Mesenteric fat pad (tissue), 1 donor: ENCODE measurements at places on chromosomes 5 and 9. TPM values are rescaled to one million over a fixed set of nuclear protein-coding genes. Genes with fewer than 3 reads are reported as not detected.

Gene SLC27A6
- total RNA-seq, result not detected

Gene TAF1L
- total RNA-seq, result not detected

Gene LCP2
- total RNA-seq, result 52.4 TPM

Gene ARL14EPL
- not detected for total RNA-seq

Gene MAPK9
- 35.0 TPM for total RNA-seq

Gene LYRM7
- 7.7 TPM for total RNA-seq

Gene CBY3
- not detected for total RNA-seq

Gene ZCCHC7
- 19.4 TPM for total RNA-seq

GRCh38 chr9:134391319-134392231, 65.3 kb downstream of the RXRA start:
- no peak for DNase-seq

- DNase-seq, result no peak
Measured at GRCh38 chr9:93200989-93201334, 17.0 kb downstream of the WNK2 start.

DNA sequence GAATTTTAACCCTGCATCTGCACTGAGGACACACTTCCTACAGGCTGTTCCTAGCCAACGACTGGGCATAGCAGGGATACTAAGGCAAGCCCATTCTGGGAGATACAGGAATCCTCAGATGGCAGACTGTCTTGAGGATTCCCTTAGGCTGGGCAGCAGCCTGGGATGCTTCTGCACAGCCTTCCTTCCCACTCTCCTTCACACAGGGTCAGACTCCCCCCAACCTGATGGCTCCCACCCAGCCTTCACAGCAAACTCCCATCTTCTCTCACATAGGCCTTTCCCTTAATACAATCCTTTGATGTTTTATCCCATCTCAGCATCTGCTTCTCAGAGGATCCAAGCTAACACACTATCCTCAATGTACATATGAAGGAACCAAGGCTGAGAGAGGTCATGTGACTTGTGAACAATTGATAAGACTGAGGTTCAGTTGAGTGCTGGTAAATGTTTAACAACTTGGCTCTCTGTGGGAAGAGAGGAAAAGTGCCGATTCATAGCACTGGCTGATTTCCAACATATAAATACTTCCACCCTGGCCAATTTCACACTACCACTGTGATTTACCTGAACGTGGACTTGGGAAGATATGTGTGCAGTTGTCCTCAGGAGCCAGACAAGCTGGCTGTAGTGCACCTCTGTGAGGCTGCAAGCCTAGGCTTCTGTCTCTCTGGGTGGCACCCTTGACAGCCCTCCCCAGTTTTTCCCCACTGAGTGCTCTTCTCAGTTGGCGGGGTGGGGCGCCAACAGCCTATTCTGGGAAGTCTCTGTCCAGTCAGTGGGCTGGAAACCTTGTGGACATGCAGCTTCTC, 120.2 kb upstream of the TRIM32 start:
- DNase-seq, result no peak

DNA sequence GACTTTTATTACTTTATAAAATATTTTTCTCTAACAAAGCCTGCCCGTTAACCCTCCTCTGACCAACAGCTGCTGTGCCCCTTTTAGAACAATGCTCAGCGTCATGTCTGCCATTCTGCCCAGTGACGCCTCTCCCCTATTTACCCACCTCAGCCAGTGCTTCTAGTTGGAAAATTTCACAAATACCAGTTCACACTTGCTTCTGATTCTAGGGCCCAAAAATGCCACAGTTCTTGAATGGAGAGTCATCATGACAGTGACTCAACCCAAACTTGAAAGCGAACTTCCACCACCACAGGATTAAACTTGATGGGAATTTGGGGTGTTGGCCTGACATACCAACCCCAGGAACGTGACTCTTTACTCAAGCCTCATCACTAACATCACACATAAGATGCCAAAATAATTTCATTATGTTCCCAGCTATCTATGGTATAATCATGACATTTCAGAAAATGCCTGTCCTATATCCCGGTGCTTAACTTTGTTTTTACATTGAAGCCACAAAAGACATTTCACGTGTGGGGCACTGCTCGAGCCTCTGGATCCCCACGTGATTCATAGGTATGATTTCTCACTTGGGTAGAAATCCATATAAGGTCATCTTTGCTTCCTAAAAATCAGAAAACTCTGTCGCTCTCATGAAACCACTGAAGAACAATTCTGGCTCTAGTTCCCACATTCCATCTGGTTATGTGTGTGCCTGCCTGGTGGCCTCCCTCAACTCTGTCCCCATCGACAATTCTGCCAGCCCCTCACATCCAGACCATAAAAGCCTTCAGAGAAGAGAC, 220.9 kb downstream of the ACTL7B start:
- no peak for DNase-seq

DNA sequence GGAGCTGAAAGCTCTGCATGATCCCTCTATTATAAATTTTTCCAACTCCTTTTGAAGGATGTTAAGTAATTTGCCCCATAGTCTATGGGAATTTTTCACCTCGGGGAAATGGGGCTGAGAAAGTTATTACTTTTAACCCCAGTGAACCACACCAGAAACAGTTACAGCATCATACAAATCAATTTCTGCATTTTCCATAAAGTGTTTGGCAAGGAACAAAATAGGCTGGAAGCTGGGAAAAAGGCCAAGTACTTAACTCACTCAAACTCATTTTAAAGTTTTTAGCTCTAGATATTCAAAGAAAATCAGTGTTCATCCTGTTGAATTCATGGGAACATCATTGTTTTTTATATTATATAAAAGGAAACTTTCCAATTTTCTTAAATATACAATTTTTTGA, 160.9 kb downstream of the SH3GL2 start:
- no peak for DNase-seq

GRCh38 chr9:98430535-98431292, 175.3 kb upstream of the TBC1D2 start:
- DNase-seq, result no peak

- no peak for DNase-seq
Measured at GRCh38 chr9:90552317-90552716, 90.3 kb downstream of the DIRAS2 start.

GRCh38 chr5:132471944-132472343, 18.6 kb downstream of the IRF1 start:
- peak; percentile 43 for DNase-seq

DNA sequence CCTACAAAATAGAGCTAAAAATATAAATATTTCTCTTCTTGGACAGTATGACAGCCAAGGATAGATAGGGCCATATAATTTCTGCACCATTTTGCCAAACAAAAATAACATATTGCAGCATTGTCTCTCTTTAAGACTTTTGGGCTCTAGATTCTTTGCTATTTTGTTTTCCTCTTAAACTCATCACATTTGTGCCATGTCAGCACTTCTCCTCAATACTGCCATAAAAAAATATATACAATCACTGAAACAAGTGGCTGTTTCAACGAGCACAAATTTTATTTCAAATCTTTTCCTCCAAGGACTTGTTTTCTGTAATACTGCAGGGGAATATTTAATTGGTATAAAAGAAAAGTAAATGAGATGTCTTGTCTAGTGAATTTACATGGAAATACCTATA, 1570.0 kb upstream of the NUDT12 start:
- no peak for DNase-seq

DNA sequence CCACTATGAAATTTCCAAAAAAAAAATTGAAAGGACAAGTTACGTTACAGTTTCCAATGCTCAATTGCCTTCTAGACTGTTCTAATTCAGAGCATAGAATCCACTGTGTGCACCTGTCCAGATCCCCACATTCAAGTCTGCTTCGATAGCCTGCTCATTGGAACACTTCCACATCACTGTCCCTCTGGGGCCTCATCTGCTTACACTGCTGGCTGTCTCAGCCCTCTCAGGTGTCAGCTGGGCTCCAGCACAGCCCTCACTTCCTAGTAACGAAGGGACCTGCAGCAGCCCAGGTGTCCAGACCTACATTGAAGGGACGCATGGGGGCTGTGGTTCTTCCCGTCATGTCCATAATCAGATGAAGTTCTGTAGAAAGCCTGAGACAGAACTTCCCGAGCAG, 94.3 kb upstream of the EMB start:
- no peak for DNase-seq

GRCh38 chr5:60977956-60978737, 33.1 kb downstream of the NDUFAF2 start:
- DNase-seq, result no peak

- no peak for DNase-seq
Measured at GRCh38 chr5:157820593-157821252, 38.2 kb downstream of the CLINT1 start.

GRCh38 chr9:7403839-7404487, 395.6 kb downstream of the DMAC1 start:
- DNase-seq, result no peak

GRCh38 chr9:129869585-129870501, 34.6 kb downstream of the USP20 start:
- DNase-seq, result no peak

DNA sequence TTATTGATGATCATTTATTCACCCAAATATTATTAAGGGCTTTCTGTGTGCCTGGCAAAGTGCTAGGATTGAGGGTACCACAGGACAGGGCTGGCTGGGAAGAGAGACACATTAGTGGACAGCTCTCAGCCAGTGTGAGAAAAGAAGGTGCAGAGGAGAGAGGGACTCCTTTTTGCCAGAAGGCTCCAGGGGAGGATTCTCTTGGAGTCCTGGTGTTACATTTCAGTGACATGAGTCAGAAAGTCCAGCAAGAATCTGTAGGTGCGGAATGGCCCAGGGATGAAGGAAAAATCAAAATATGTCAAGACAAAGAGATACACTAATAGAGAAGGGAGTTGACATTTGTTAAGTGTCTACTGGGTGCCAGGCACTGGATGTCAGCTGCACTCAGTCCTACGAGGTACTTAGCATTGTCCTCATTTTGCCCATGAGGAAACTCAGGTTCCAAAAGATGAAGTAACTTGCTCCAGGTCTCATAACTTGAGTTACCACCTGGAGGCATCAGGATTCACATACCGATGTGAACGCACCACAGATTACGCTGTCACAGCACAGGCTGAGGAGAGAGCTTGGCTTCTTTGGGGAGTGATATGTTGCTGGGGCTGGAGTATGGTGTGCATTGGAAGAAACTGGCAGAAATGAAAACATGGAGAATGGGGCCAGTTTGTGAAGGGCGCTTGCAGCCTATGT, 60.5 kb downstream of the RASGRF2 start:
- DNase-seq, result no peak

- DNase-seq, result no peak
Measured at GRCh38 chr9:34437006-34437925, 21.1 kb downstream of the FAM219A start.

DNA sequence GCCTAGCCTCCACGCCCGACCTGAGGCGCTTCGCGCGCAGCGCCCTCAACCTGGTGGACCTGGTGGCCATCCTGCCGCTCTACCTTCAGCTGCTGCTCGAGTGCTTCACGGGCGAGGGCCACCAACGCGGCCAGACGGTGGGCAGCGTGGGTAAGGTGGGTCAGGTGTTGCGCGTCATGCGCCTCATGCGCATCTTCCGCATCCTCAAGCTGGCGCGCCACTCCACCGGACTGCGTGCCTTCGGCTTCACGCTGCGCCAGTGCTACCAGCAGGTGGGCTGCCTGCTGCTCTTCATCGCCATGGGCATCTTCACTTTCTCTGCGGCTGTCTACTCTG, 1.4 kb downstream of the KCNV2 start:
- DNase-seq, result no peak
